ENCODE measurements at places on chromosomes 13 and 19. TPM values are rescaled to one million over a fixed set of nuclear protein-coding genes. Genes with fewer than 3 reads are reported as not detected.

DNA sequence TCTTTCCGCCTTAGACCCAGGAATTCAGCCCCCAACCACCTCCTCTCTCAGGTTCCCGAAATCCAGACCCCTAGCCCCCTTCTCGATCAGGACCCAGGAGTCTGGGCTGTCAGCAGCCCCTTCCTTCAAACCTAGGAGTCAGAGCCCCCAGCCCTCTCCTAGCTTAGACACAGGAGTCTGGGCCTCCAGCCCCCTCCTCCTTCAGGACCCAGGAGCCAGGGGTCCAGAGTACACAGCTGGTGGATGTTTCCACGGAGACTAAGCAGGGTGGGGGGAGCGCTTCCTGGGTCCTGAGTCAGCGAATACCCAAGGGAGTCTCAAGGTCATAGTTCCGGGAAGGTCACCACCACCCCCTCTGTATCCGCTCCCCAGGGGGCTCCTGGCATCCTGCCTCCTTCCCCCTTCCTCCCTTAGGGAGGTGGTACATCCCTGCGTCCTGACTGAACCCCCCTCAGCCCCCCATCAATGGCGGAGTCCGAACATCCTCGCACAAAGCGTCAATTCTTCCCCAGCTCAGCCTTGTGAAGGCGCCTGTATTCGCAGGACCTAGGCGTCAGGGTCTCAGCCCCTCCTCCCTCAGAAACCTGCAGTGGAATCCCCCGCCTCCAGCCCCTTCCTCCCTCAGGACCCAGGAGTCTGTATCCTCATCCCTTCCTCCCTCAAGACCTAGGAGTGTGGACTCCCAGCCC lies 4.6 kb downstream of the CADM4 start:
- no peak for DNase-seq

- no peak for DNase-seq
Observed at GRCh38 chr13:67620665-67621064, 390.5 kb upstream of the PCDH9 start.

GDF15 gene
- 873 TPM for total RNA-seq

CGB1 gene
- not detected for total RNA-seq

PRR22 gene
- total RNA-seq = 2.0 TPM

DNA sequence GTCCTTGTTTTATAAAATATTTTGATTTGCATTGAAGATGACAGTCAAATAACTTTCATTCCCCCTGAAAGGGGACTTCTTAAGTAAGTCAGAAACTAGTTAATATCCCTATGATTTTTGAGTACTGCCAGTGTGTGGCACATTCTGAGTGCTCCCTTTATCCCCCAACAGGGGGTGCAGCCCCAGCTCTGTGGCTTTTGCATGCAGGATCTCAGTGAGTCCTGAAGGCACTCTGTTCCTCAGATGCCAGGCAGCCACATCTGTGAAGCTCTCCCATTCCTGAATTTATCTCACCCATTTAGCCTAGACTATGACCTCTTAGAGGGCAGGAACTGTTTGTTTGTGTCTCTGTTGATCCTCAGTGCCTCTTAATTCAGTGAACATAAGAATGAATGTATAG lies 123.1 kb downstream of the CDK8 start:
- DNase-seq = peak; percentile 57

LRFN3 gene
- total RNA-seq = 1.8 TPM

VAV1 gene
- total RNA-seq = not detected

SLC10A2 gene
- total RNA-seq = not detected

ZNF471 gene
- total RNA-seq = 0.88 TPM

- no peak for DNase-seq
Observed at GRCh38 chr13:23915308-23915707, 18.0 kb upstream of the C1QTNF9B start.

KLK5 gene
- not detected for total RNA-seq

All from SK-MEL-5 (cell line).